Stromal cell of bone marrow (primary cell): ENCODE measurements at places on chromosomes 5 and 9.

- DNase-seq, result peak; percentile 51
Observed at GRCh38 chr5:139658928-139659667, 10.9 kb downstream of the CXXC5 start.

GRCh38 chr9:122307925-122308324 lies 43.2 kb downstream of the MRRF start:
- no peak for DNase-seq

- DNase-seq, result no peak
Observed at GRCh38 chr9:92709240-92709639, 39.3 kb upstream of the IPPK start.

- DNase-seq, result no peak
Observed at GRCh38 chr5:98231089-98231488, 542.4 kb upstream of the RGMB start.
